ENCODE measurements at places on chromosomes 1 and 21.

DNA sequence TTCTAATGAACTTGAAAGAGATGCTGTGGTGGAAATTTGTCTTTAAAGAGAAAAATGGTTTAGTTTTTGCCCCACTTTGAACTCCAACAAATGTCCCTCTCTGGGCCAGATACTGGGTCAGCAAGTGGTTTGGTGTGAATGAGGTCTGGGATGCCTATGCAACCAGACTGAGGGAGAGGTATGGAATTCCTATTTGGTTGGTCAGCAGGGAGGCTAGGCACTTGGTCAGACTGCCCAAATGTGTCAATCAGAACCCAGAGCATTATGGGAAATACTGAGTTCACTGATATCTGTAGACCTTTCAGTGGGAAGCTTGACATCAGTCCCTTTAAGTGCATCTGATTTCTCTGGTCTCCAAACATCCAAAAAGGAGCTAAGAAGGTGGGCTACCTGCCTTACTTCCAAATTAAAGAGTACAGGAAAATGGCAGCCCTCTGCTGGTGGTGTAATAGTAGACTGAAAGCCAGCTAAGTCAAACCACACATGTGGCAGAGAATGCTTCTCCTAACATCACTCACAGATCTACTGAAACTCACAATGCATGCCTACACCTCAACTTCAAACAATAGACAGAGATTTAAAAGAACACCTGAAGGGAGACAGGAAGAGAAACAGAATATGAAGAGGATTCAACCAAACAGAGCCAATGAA, 510.1 kb downstream of the PLA2G4A start:
- DNase-seq: no peak

- no peak for DNase-seq
These were observed 183.3 kb upstream of the ADGRL2 start for GRCh38 chr1:81617308-81617967.

- DNase-seq: no peak
These were observed 94.2 kb upstream of the L1TD1 start for GRCh38 chr1:62100442-62100841.

DNA sequence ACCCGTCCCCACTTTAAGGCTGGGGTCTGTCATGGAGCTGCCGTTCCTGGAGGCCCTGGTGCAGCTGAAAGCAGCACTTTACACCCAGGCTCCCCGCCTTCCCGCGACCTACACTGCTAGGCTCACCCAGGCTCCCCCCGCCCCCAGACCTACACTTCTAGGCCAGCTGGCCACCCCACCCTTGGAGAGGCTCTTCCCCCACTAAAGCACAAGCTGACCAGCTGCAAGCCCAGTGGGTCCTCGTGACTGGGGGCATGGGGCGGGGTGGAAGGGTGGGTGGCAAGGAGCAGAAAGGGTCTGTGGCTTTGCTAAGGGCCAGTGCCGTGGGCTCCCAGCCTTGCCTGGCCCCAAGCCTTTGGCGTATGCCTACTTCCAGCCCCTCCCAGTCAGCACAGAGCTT, 9.7 kb upstream of the ARHGEF16 start:
- no peak for DNase-seq
